Activated T-cell treated with anti-CD3 and anti-CD28 coated beads, Interleukin-2, amount 50 U/mL, for 72 hours (primary cell): ENCODE measurements at places on chromosomes 2 and 18. TPM values are rescaled to one million over a fixed set of nuclear protein-coding genes. Genes with fewer than 3 reads are reported as not detected.

SLC8A1 gene
- total RNA-seq, result 0.58 TPM

- H3K4me1 ChIP-seq, result no peaks in the 10 kb centered on the region
- peaks cover 4% of the 10 kb centered on the region for H3K36me3 ChIP-seq
- H3K27me3 ChIP-seq, result no peaks in the 10 kb centered on the region
- no peak overlapping the region for H3K27ac ChIP-seq
- no peak for DNase-seq
- no peak overlapping the region for H3K4me3 ChIP-seq
Measured at GRCh38 chr2:121663434-121663833, 14.2 kb upstream of the CLASP1 start.

TMEM169 gene
- total RNA-seq, result 1.6 TPM

UGT1A5 gene
- not detected for total RNA-seq

DNA sequence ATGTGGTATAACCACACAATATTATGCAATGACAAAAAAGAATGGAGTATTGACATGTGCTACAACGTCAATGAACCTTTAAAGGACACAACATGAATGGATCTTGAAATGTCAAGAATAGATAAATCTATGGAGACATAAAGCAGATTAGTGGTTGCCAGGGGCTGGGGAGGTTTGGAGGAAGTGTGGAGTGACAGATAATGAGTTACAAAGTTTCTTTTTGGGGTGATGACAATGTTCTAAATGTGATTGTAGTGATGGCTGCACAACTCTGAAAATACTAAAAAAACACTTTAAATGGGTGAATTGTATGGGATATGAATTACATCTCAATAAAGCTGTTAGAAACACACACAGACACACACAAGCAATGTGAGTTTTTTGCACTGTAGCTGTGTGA lies 37.4 kb upstream of the C1D start:
- no peaks in the 10 kb centered on the region for H3K36me3 ChIP-seq
- no peak overlapping the region for H3K4me3 ChIP-seq
- H3K27me3 ChIP-seq, result no peaks in the 10 kb centered on the region
- peaks cover 7% of the 10 kb centered on the region for H3K4me1 ChIP-seq
- no peak for DNase-seq
- H3K27ac ChIP-seq, result no peak overlapping the region

DNA sequence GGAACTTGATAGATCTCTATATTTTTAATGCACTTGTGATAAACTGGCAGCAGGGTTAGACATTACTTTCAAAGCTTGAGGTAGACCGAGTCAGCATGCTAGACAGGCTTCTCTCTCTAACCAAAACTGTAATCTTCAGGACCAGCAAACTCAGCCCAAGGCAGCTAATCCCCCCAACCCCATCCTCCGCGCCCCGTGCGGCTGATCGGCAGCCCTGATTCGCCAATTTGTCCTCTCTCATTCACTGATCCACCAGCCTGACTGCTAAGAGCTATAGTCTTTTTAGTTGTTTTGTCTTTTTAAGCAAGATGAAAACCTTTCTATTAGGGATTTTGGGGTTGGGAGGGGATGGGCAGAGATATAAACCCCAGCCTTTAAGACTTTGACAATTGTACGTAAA lies 20.7 kb downstream of the ASPRV1 start:
- no peak overlapping the region for H3K4me3 ChIP-seq
- no peaks in the 10 kb centered on the region for H3K27me3 ChIP-seq
- H3K27ac ChIP-seq, result no peak overlapping the region
- no peak for DNase-seq
- peaks cover 14% of the 10 kb centered on the region for H3K36me3 ChIP-seq
- peaks cover 25% of the 10 kb centered on the region for H3K4me1 ChIP-seq

- peak overlapping the region; percentile 90 for H3K27ac ChIP-seq
- no peaks in the 10 kb centered on the region for H3K27me3 ChIP-seq
- H3K4me1 ChIP-seq, result peaks cover 67% of the 10 kb centered on the region
- H3K36me3 ChIP-seq, result peaks cover 63% of the 10 kb centered on the region
- no peak for DNase-seq
Measured at GRCh38 chr2:174568425-174568824, 29.2 kb downstream of the WIPF1 start.

- DNase-seq, result no peak
- H3K4me3 ChIP-seq, result peak overlapping the region; percentile 83
- H3K36me3 ChIP-seq, result no peaks in the 10 kb centered on the region
- H3K4me1 ChIP-seq, result peaks cover 43% of the 10 kb centered on the region
- H3K27me3 ChIP-seq, result no peaks in the 10 kb centered on the region
Measured at GRCh38 chr2:108958002-108958401, 31.0 kb downstream of the EDAR start.

PTRHD1 gene
- total RNA-seq, result 29.3 TPM

DNA sequence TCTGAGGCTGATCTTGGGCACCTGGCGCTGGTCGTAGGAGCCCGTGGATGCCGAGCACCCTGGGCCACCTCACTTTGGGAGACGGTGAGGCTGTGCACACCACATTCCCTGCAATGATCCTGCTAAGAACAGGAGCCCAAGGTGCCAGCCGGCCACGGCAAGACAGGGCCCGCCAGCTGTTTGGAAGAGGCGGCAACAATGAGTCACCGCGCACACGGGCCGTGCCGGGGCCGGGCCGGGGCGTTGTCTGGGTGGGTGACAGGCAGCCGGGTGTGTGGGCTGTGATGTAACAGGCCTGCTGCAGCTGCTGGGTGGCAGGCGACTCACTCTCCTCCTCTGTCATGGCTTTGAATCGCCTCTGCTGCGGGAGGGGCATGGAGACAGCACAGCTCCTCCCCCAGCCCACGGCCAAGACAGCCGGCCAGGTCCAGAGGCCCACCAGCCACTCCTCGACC lies 49.7 kb upstream of the ODC1 start:
- H3K27ac ChIP-seq, result no peak overlapping the region
- DNase-seq, result peak; percentile 67
- H3K4me3 ChIP-seq, result peak overlapping the region; percentile 32
- no peaks in the 10 kb centered on the region for H3K36me3 ChIP-seq
- H3K27me3 ChIP-seq, result peaks cover 16% of the 10 kb centered on the region

GRCh38 chr18:3454365-3455089 lies 4.6 kb downstream of the TGIF1 start:
- H3K4me1 ChIP-seq, result peaks cover 70% of the 10 kb centered on the region
- peaks cover 28% of the 10 kb centered on the region for H3K36me3 ChIP-seq
- no peaks in the 10 kb centered on the region for H3K27me3 ChIP-seq
- peak overlapping the region; percentile 100 for H3K4me3 ChIP-seq
- H3K27ac ChIP-seq, result peak overlapping the region; percentile 96

GRCh38 chr2:503288-503999 lies 173.8 kb downstream of the TMEM18 start:
- H3K27ac ChIP-seq, result no peak overlapping the region
- no peaks in the 10 kb centered on the region for H3K27me3 ChIP-seq
- H3K4me3 ChIP-seq, result no peak overlapping the region
- no peak for DNase-seq
- H3K4me1 ChIP-seq, result no peaks in the 10 kb centered on the region
- H3K36me3 ChIP-seq, result no peaks in the 10 kb centered on the region

COLEC12 gene
- total RNA-seq, result not detected

TCF7L1 gene
- total RNA-seq, result 0.16 TPM

NT5DC4 gene
- total RNA-seq, result not detected

- no peaks in the 10 kb centered on the region for H3K4me1 ChIP-seq
- no peak overlapping the region for H3K4me3 ChIP-seq
- no peak overlapping the region for H3K27ac ChIP-seq
Measured at GRCh38 chr2:66233981-66234380, 200.9 kb upstream of the MEIS1 start.

- peaks cover 19% of the 10 kb centered on the region for H3K36me3 ChIP-seq
- H3K4me1 ChIP-seq, result peaks cover 85% of the 10 kb centered on the region
- peak overlapping the region; percentile 35 for H3K27ac ChIP-seq
- H3K27me3 ChIP-seq, result no peaks in the 10 kb centered on the region
- peak; percentile 22 for DNase-seq
- H3K4me3 ChIP-seq, result peak overlapping the region; percentile 3
Measured at GRCh38 chr2:230773039-230773773, 60.6 kb downstream of the CAB39 start.

MGAT4A gene
- 108 TPM for total RNA-seq

DNA sequence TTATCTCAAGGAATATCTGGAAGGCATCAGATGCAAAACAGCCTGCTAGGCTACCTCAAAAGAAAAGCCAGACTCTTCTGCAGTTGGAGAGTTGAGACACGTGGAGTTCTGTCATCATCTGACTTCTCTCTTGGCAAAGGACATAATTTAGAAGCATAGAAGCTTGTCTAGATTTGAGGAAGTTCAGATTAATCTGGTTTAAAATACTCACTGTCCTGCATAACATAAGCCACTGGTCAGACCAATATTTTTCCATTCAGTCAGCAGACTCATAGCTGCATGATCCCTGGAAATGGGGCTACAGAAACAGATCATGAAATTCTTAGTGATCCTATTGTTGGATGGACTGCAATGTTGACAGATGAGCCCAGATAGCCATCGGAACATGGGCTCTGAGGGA lies 349.0 kb downstream of the TXNL1 start:
- H3K36me3 ChIP-seq, result no peaks in the 10 kb centered on the region

GRCh38 chr2:85248773-85249509 lies 78.8 kb downstream of the TGOLN2 start:
- H3K27me3 ChIP-seq, result peaks cover 8% of the 10 kb centered on the region
- H3K36me3 ChIP-seq, result no peaks in the 10 kb centered on the region
- DNase-seq, result no peak
- H3K4me3 ChIP-seq, result no peak overlapping the region
- no peak overlapping the region for H3K27ac ChIP-seq

- H3K4me3 ChIP-seq, result no peak overlapping the region
- DNase-seq, result no peak
- no peak overlapping the region for H3K27ac ChIP-seq
- H3K36me3 ChIP-seq, result peaks cover 7% of the 10 kb centered on the region
- H3K4me1 ChIP-seq, result no peaks in the 10 kb centered on the region
Measured at GRCh38 chr2:240230291-240230931, 90.0 kb upstream of the OTOS start.

HOXD1 gene
- total RNA-seq, result not detected

DNA sequence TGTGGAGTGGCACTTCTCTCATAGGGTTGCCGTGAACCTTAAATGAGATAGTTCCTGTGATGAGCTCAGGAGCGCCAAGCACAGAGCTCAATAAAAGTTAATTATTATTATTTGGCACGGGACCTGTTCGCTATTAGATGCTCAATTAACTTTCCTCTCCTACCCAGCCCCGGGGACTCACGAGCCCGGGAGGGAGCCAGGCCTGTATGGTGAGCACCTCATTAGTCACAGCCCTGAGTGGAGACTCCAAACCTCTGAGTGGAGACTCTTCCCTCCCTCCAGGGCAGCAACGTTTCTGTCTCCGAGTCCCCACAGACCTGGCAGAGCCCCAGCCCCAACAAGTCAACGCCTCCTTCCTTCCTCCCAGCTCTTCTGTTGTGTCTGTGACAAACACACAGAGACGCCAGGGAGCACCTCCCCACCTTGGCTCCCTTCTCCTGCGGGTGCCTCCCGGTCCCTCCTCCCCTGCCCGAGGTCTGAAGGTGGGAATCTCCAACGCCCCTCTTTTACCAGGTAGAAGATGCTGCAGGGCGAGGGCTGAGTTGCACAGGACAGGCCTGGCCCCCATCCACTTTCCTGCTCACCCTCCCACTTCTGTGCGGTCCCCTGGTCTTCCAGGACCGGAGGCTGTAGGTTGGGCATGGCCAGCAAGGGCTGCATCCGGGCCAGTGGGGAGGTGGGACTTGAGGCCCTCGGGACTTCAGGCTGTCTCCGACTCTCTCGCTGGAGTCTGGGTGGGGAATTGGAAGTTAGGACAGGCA lies 52.7 kb upstream of the ODC1 start:
- H3K4me3 ChIP-seq, result no peak overlapping the region
- no peaks in the 10 kb centered on the region for H3K4me1 ChIP-seq
- H3K36me3 ChIP-seq, result no peaks in the 10 kb centered on the region

DNA sequence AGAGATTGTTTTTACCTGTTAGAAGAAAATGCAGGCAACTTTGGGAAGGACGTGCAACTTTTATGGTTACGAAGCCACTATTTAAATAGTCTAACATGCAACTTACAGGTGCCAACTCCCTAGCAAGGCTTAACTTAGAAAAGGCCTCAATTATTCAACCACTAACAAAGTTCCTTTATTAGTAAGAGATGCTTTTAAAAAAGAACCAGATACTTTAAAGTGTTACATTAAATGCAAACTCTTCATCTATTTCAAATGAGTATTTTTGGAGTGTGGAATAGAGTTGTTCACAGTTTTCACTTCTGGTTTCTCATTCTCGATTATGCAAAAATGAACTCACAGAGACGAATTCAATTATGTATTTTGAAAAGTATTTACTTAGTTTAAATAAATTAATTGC lies 51.7 kb downstream of the PELI1 start:
- peaks cover 7% of the 10 kb centered on the region for H3K4me1 ChIP-seq

DNA sequence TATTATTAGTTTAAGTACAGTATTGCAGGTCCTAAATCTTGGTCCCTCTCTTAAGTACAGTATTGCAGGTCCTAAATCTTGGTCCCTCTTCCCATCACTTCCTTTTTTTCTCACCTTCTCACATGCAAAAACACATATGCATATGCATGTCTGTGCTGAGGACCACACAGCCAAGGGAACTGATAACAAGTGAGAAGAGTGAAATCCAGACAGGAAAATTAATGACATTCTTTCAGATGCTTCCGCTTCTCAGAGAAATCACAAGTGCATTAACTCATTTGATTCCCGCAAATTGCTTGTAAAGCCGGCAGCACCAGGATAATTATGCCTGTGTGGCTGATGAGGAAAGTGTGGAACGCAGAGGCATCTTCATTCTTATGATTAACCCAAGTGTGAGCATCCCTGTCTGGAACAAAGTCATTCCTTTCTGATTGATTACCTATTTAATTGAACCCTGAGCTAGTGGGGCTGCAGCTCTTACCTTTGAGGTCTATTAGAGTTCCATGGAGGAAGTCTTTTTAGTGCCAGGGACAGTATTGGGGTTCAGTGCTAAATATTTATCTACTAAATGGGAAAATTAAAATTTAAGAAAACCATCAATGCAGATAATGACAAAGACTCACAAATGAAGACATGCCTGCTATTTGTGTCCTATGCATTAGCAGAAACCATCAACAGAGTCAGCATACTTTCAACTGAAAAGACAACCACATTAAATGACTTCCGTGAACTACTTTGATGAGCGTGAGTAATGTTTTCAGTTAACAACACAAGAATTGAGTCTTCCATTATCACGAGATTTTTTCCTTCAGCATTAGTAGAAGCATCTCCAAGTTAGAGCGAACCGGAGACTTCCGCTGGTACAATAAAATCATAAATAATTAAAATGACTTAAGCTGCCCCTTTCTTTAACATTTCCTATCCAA lies 220.4 kb upstream of the SLC35G4 start:
- H3K4me3 ChIP-seq, result no peak overlapping the region
- H3K4me1 ChIP-seq, result no peaks in the 10 kb centered on the region
- H3K27me3 ChIP-seq, result no peaks in the 10 kb centered on the region
- H3K27ac ChIP-seq, result no peak overlapping the region
- H3K36me3 ChIP-seq, result no peaks in the 10 kb centered on the region
- no peak for DNase-seq

DNA sequence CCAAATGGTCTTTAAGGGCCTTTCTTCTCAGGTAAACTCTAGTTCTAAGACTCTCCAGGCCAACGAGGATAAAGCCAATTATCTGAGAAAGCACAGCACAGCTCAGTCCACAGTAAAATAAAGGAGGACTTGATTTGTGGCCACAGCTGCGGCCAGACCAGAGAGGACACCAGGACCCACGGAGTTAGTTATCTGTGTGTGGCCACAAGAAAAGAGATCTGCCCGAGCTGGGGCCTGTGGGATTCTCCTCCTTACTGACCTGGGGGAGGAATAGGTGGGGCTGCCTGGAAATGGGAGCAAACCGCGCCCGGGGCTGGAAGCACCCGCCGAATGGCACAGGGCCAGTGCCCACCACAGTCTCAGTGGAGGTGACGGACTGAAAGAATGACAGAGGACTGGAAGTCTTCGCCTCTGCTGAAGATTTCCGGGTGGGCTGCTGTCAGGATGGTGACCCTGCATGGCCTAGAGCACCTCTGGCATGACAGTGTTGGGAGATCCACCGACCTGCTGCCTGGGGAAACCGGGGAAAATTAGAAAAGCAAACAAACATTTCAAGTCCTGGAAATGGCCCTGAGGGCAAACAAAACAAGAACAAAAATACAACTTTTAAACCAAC lies 13.3 kb downstream of the PROC start:
- H3K36me3 ChIP-seq, result no peaks in the 10 kb centered on the region
- no peak for DNase-seq
- H3K27ac ChIP-seq, result no peak overlapping the region
- H3K27me3 ChIP-seq, result no peaks in the 10 kb centered on the region
